AG04449 (cell line): ENCODE measurements at places on chromosomes 5 and 9.

DNA sequence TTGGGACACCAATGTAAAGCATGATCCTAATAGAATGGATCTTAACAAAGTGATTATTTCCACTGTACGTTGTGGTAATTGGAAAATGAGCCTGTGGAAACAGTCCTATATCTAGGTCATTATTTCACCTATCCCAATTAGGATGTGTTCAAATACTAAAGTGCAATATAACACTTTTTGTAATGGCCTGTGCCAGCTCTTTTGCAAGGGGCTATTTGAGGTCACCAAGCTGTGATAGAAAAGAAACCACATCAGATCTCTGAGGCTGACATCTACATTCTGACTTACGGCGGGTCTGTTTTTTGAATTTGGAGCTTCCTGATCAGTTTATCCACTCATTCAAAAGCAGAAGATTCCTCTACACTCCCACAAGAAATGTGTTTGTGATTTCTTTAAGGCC, 150.0 kb downstream of the TLE1 start:
- no peak for DNase-seq

DNA sequence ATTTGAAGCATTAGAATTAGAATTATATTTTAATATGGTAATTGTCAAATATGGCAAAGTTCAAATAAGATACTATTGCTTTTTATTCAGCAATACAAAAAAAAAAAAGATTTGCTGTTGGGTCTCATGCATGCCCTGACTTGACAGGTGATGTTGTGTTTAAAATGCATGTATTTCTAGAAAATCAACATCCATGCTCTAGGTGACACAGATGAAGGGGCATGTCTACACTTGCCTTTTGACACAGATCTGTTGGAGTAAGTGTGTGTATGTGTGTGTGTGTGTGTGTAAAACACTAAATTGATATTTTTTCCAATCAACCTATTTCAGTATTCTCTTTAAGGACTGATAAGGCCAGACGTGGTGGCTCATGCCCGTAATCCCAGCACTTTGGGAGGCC, 38.1 kb upstream of the SMARCA2 start:
- no peak for DNase-seq

DNA sequence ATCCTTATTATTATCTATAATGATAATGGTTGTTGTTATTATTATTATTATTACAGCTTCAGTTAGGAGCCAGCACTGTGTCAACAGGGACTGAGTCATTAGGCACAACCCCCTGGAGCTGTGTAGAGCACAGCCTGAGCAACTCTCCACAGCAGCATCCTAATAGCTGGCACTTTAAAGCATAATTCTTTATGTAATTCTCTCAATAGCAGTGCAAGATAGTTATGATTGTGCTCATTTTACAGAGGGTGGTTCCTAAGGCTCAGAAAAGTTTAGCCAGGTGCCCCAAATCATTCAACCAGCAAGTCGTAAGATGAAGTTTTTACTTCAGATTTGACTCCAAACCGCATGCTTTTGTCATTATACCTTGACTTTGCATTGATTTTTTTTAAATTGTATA, 390.3 kb downstream of the ANXA1 start:
- no peak for DNase-seq

- no peak for DNase-seq
Observed at GRCh38 chr5:140186267-140186671, 11.3 kb downstream of the CYSTM1 start.

- no peak for DNase-seq
Observed at GRCh38 chr9:76020652-76021051, 130.2 kb downstream of the PCSK5 start.

- DNase-seq = no peak
Observed at GRCh38 chr9:87749335-87750035, 23.6 kb downstream of the CTSL start.

- DNase-seq = no peak
Observed at GRCh38 chr9:102479191-102479590, 515.9 kb upstream of the CYLC2 start.

DNA sequence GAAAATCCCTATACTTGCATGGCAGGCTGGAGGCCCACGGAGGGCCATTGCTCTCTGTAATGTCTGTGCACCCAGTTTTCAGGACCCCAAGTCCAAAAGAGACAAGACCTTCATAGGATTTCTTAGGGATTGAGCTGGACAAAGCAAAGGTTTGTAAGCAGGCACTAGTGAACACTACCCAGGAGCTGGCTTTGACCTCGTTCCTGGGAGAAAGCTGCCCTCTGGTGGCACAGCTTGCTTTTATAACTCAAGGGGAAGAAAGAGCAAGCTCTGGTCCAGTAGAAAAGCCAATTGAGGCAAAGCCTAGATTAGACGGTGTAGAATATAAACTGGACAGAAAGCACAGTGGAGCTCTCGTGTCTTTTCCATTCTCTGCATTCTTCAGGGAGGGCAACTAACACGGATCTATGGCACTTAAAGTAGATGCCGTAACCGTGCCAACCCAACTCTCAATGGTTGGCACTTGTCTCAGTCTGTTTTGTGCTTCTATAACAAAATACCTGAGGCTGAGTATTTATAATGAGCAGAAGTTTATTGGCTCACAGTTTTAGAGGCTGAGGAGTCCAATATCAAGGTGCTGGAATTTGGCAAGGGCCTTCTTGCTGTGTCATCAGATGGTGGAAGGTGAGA, 7.9 kb downstream of the GABRP start:
- no peak for DNase-seq

- DNase-seq = no peak
Observed at GRCh38 chr9:1129382-1129781, 79.2 kb downstream of the DMRT2 start.
